ENCODE measurements at places on chromosomes 1 and 21. TPM values are rescaled to one million over a fixed set of nuclear protein-coding genes. Genes with fewer than 3 reads are reported as not detected.

Gene TSPEAR
- 0.08 TPM for total RNA-seq

GRCh38 chr1:25912076-25912831 is 6.0 kb upstream of the STMN1 start:
- peak; percentile 75 for DNase-seq

DNA sequence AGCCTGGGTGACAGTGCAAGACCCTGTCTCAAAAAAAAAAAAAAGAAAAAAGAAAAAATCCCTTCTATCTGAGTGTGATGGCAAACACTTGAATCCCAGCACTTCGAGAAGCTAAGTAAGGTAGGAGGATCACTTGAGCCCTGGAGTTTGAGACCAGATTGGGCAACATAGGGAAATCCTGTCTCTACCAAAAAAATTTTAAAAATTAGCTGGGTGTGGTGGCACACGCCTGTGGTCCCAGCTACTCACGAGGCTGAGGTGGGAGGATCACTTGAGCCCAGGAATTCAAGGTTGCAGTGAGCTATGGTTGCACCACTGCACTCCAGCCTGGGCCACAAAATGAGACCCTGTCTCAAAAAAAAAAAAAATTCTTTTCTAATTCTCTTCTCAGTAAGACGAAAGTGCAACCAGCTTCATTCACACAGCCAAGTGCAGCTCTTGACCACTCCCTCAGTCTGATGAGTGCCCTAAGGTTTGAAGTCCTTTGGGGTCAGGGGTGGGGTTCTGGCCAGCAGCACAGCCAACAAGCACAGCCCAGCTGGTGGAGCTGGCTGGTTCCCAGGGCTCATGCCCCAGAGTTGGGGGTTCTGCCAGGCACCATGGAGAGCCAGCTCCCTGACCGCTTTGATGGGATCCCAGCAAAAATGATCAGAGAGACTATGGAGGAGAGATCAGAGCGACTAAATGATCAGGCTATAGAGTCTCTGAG is 8.0 kb downstream of the SLC2A5 start:
- peak; percentile 25 for DNase-seq

- no peak for DNase-seq
Measured at GRCh38 chr1:86887479-86888162, 26.3 kb downstream of the SELENOF start.

Measured in fibroblast of the aortic adventitia (primary cell).